ENCODE measurements at places on chromosomes 12 and 14.
A peak's percentile ranks its signal among the peaks of the same experiment; 100 is the strongest.

GRCh38 chr12:60191676-60192359, 596.0 kb downstream of the SLC16A7 start:
- no peak for DNase-seq

DNA sequence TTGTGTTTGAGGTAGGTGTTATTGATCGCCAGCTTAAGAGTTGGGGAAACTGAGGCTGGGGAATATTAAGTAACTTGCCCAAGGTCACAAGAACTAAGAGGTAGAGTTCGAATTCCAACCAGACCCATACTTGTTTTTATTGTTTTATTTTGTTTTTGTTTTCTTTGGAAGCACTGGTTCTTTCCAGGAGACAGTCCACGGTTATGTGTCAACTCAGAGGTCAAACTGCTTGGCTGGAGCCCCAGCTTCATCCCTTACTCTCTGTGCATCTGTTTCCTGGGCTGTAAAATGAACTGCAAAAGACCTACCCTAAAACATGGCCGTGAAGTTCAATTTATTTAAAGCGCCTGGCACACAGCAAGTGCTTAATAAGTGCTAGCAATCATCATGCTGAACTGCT, 74.4 kb upstream of the MAP1LC3B2 start:
- no peak for DNase-seq

GRCh38 chr12:51395283-51396230, 4.4 kb upstream of the GALNT6 start:
- no peak for DNase-seq

- DNase-seq: no peak
These were observed 95.2 kb upstream of the TBX3 start for GRCh38 chr12:114779186-114779585.

DNA sequence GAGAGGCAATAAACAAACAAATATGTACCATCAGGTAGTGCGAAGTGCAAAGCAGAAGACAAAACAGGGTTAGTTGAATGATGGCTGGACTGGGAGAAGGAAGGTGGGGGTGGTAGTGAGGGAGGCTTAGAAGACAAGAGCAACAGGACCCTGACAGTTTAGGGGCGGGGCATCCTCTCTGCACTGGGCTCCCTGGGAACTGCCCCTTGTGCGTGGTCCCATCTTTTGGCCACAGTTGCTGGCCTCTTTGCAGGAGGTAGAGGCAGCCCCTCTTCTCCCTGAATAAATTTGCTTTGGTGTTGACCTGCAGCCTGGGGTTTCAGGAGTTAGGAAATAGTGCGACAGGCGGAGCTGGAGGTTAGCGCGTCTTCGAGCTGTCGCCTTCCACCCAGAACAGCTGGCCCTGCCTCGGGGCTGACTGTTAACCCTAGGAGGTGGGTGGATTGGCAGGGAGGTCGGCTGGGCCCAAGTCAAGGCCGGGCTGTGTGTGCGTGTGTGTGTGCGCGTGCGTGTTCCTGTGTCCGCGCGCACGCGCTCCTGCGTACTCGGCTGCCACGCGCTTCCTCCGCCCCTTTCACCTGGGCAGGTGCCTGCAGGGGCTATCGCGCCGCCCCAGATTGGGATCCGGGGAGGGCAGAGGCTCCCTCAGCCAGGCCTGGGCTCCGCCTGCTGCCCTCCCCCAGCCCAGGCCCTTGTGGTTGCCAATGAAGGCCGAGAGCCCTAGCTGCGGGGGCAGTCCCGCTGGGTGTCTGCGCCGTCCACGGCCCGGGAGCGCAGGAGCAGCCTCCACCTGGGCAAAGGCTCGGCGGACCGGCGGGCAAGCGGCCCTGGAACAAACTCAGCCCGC, 180.8 kb downstream of the ADCK1 start:
- peak; percentile 61 for DNase-seq

DNA sequence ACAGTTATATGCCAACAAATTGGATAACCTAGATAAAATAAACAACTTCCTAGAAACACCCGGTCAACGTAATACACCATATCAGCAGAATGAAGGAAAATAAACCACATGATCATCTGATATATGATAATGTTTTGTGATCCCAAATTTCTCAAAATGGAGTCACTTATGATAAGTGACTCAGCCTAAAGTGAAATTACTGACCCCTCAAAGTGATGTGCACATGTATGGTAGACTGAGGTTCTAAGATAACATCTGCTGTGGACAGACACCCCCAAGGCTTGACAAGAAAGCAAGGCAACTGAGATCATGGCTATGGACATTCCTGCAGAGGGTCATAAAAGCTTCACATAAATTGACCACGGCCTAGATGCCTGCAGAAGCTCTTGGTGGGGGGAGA, 105.1 kb upstream of the DCN start:
- no peak for DNase-seq

GRCh38 chr12:5197656-5198055, 154.0 kb downstream of the KCNA5 start:
- DNase-seq: no peak

GRCh38 chr14:89504602-89505313, 87.7 kb upstream of the FOXN3 start:
- DNase-seq: no peak

DNA sequence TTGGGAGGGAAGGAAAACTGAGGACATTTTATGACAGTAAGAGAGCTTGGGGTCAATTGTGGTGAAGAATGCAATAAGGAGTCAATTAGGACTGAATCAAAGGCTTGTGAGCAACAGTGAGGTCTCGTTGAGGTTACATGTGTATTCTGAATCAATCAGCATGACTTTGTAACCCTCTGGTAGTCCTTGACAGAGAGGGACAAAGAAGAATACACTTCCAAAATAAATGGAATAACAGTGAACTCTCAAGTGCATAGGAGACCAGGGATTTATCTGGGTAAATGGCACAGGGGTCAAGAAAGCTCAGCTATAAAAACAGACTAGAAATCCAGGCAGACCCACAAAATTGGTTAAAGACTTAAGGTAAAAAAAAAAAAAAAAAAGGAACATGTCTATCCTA, 85.1 kb upstream of the NAV3 start:
- DNase-seq: no peak

DNA sequence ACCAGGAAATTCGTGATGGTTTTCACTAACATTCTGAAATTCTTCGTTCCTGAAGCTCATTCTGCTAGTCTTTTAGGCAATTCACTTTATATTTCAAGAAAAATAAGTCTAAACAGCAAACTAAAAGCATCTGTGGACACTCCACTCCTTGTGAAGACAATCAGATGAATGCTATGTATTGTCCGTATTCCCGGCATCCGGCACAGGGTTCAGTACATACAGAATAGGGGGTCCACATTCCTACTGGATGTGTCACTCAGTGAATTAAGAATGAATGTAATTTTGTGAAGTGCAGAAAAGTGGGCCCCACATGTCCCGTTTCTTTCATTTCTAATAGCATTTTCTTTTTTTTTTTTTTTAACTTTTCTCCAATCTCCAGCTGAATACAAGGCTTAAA, 241.3 kb downstream of the GRIN2B start:
- no peak for DNase-seq

DNA sequence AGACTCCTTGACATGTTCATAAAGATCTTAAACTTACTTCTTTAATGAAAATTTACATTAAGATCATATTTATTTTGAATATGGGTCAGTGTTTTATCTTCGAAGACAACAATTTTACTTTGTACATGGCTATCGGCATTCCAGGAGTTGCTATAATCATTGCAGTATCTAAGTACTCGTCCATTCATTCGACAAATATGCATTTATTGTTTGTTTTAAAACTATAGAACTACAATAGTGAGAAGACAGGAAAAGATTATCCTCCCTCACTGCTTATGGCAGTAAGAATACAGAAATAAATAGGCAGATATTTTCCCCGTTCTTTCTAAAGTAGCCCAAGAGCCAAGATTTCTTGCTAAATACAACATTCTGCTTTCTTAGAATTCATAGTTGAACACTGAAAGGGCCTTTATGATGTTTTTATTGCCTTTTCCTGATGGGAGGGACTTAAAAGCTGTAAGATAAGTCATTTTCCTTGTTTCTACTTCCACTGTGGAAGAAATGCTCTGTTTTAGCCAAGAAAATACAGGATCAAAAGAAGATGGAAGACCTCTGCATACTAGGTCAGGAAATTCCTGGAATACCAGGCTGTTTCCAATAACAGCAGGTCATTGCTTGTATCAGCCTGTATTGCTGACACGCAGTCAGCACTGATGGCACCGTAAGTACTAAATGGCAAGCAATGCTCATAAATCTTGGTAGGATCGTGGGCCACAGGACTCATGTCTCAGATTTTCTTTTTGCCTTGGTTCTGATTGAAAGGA, 521.0 kb upstream of the ATP2B1 start:
- no peak for DNase-seq

DNA sequence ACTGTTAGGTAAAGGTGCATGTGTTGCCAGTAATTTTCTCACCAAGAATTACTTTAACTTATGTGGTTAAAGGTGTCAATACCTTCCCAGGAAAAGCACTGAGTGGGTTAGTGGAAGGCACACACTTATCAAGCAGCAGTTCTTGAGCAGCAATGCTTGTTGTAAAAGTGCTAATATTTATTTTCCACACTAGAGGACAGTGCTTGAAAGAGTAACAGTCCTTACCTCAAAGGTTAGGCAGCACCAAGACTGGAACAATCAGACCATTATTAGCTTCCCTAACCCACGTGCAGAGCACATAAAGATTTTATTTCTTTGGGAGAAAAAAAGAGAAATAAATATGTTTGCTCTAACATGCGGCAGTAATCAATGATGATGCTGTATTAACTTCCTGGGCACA, 48.8 kb upstream of the KRR1 start:
- DNase-seq: no peak

GRCh38 chr14:48243900-48244299, 568.5 kb upstream of the MDGA2 start:
- DNase-seq: no peak

- no peak for DNase-seq
These were observed 40.2 kb upstream of the CCT2 start for GRCh38 chr12:69545081-69545480.

- DNase-seq: no peak
These were observed 184.8 kb upstream of the NUDT4 start for GRCh38 chr12:93192878-93193277.

- no peak for DNase-seq
These were observed 14.1 kb downstream of the STAB2 start for GRCh38 chr12:103600967-103601728.

DNA sequence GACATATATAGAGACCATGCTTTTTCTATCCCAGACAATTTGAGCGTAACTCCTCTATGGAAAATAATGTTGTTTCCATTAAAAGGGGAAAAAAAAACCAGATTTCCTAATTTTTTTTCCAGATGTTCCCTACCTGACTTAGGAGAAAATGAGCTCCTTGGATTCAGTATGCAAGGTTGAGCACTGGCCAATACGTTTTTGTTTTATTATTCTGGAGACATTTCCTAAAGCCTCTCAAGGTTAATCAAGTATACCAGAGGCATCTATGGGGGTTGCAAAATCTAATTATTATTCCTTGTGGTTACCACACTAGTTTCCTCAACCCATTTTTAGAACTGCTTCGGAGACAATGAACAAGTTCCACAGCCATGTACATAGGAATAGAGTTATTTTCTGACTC, 291.3 kb downstream of the SLC16A7 start:
- no peak for DNase-seq

GRCh38 chr12:117120787-117121186, 21.6 kb upstream of the TESC start:
- DNase-seq: peak; percentile 69

DNA sequence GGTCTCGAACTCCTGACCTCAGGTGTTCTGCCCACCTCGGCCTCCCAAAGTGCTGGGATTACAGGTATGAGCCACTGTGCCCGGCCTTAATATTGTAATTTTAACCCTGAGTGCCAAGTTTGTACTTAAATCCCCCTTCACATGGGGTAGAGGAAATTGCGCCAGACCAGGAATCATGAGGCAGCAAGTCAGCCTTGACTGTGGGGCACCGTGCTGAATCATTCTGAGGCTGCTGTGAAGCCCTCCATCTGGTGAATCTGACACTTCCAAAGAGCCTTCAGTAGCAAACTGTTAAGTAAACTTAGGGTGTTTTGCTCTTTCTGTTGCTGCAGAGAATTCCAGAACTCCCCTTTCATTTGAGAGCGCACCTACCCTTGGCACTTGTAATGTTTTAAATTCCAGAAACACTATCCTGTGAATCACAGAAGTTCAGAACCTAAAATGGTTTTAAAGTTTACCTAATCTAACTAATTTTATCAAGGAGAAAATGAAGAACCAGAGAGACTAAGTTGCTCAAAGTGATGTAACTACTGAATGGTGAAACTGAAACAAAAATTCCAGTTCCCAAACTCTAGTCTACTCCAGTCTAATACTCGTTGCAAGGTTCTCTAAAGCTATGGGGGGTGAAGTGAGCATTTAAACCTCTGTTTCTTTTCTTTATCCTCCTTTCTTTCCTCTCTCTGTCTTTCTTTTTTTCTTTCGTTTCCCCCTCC, 7.5 kb downstream of the HEBP1 start:
- no peak for DNase-seq

GRCh38 chr14:102182190-102182589, 42.5 kb downstream of the WDR20 start:
- DNase-seq: no peak

DNA sequence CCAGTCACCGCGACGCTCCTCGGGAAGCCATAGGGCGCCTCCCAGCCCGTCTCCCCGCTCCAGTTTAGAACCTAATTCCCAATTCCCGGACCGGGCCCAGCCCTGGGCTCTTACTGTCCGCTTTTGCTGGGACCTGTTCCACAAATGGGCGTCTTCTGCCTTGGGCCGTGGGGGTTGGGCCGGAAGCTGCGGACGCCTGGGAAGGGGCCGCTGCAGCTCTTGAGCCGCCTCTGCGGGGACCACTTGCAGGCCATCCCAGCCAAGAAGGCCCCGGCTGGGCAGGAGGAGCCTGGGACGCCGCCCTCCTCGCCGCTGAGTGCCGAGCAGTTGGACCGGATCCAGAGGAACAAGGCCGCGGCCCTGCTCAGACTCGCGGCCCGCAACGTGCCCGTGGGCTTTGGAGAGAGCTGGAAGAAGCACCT, 797 bp downstream of the UNG start:
- no peak for DNase-seq

DNA sequence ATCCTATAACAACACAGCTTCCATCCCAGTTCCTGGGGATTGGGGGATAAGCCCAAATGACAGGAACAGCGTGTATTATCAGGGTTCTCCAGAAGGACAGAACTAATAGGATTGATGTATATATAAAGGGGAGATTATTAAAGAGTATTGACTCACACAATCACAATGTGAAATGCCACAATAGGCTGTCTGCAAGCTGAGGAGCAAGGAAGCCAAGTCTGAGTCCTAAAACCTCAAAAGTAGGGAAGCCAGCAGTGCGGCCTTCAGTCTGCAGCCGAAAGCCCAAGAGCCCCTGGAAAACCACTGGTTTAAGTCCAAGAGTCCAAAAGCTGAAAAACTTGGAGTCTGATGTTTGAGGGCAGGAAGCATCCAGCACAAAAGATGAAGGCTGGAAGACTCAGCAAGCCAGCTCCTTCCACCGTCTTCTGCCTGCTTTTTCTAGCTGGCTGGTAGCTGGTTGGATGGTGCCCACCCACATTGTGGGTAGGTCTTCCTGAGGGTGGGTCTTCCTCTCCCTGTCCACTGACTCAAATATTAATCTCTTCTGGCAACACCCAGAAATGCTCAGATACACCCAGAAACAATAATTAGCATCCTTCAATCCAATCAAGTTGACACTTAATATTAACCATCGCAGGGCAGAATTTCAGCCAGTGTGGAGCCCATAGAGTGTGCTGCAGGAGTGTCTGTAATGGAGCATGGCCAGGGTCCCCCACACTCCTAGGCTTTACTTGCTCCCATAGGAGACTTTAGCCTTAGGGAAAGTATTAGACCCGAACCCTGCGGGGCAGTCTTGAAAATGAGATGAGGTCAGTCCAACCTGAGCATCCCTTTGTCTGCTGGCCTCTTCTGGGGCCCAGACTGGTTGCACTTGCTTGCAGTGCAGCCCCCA, 111.1 kb downstream of the SINHCAF start:
- no peak for DNase-seq

All from NCI-H524 treated with DMSO at 0.1 percent for 48 hours (cell line).